ENCODE measurements at places on chromosomes 2 and 18.
A peak's percentile ranks its signal among the peaks of the same experiment; 100 is the strongest.

DNA sequence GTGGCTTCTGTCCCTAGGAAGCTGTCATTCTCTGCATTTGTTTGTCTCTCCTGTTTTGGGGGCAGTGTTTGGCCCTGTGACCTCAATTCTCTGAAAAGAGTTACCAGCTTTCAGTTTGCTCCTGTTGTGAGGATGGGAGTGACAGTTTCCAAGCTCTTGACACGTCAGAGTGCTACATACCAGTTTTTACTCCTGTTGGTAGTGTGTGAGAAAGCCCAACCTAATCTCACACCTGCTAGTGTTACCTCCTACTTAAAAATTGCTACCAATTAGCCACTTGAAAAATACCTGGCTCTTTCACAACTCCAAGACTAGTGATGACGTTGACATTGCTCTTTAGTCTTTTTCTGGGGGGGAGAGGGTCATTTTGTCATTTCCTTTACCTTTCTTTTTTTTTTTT lies 14.1 kb downstream of the SKA1 start:
- peak; percentile 17 for DNase-seq

DNA sequence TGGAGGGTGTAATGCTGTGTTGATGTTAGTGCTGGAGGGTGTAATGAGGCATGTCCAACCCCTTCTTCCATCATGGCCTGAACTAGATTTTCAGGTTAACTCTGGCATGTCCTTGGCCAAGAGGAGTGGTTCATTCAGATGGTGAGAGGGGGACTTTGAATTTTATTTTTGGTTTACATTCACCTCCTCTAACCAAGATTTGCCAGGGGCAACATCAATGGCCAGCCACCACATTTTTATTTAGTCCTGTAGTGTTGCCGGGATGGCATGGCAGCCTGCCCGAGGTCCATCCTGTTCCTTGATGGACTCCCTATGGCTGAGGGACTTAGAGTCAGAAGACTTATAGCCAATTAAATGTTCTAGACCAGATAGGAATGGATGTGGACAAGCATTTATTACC lies 484.6 kb upstream of the HS6ST1 start:
- no peak for DNase-seq

- DNase-seq, result no peak
Observed at GRCh38 chr18:44871771-44872170, 191.1 kb downstream of the SETBP1 start.

GRCh38 chr18:65439188-65439587 lies 311.6 kb upstream of the CDH7 start:
- no peak for DNase-seq

DNA sequence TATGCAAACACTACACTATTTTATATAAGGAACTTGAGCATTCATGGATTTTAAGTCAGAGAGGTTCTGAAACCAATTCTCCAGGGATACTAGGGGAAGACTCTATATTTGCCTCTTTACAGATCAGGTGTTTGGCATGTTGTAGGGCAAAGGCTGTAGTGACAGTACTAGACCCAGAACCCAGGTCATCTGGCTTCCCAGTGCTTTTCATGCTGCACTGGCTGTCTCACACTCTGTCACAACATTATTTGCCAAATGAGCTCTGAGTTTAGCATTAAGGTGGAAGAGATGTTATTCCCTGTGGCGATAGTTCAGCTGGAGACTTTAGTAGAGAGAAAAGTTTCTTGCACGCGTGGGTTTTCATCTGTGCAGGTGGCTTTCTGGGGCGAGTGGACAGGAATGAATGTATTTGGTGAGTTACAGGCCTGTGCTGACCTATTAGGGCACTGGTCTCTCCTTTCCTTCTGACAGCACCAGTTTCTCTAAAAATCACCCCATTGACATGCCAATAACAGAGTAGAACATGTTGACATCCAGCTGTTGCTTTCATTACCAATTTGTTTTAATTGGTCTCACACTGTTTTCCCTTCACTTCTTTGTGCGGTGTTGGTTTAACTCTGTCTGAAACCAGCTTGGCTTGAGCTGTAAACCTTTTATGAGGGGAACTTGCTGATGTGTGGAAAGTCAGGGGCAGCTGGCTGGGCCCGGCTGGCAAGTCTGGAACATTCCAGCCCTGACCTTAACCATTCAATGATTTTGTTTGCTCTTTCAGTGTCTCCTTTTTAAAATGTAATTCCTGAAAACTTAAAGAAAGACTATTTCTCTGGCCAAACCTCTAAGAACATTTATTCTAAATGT lies 643.0 kb upstream of the FAM98A start:
- DNase-seq, result no peak

- no peak for DNase-seq
Observed at GRCh38 chr2:48482313-48482712, 47.6 kb upstream of the STON1 start.

DNA sequence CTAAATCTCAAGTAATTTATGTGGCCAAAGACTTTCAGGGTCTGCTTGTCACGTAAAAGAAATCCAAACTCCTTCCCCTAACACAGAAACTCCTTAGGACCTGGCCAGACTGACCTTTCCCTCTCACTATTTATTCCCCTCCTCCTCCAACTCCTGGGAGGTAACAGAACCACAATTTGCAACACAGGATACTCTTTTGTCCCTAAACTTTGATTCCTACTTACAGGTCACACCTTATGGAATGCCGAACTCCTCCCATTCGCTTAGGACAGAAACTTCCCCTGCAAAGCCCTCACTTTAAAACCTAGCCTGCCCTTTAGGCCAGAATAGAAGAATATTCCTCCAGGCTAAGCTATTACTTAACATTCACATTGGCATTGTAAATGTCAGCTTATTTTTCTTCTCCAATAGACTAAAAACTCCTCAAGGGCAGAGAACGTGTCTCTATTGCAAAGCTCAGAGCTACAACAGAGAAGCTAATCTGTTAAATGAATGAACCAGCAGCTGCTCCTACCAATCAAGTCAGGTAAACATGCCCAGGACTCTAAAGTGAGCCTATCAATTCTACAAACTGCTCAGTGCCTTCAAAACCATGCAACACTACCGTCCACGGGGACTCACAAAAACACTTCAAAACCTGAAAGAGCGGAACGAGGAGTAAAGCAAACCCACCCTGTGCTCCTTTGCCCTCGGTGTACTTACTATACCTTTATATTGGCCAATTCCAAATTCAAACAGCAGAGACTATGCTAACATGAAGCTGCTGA lies 6.1 kb downstream of the INO80D start:
- DNase-seq, result no peak

DNA sequence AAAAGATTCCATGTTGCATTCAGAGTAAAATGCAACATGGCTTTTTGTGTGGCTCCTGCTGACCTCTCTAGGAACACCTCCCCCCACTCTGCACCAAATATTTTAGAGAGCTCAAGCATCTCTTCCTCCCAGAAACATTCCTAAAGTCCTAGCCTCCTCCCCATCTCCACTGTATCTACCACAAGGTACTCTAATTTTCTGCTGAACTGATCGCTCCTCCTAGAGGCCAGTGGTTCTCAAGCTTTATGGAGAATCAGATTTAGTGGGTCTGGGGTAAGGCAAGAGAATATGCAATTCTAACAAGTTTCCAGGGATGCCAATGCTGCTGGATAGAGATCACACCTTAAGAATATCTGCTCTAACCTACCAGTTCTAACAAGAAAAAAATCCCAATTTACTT lies 89.5 kb upstream of the HNRNPA3 start:
- DNase-seq, result no peak

- no peak for DNase-seq
Observed at GRCh38 chr2:143588746-143589145, 459.5 kb downstream of the ARHGAP15 start.

- no peak for DNase-seq
Observed at GRCh38 chr2:174752403-174753037, 11.8 kb downstream of the CHRNA1 start.

GRCh38 chr2:17879137-17879912 lies 858 bp downstream of the KCNS3 start:
- no peak for DNase-seq

- DNase-seq, result no peak
Observed at GRCh38 chr2:65530547-65531320, 98.3 kb upstream of the SPRED2 start.

DNA sequence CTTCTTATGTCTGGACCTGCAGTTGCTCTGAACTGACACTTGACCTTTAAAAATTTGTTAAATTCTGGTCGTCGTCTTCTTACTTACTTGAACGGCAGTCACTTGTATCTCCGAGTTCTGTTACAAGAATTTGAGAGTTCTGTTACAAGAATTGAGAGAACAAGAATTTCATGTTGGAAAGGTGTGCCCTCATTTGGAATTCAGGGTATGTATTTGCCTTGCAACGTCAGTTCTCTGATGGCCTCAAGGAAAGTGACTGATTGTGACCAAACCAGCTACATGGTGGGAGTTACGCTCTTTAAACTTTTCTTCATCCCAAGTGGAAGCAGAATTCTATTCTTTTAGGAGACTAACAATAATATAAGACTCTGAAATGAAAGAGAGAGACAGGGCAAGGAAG lies 320.0 kb upstream of the TRIB2 start:
- DNase-seq, result no peak

- DNase-seq, result no peak
Observed at GRCh38 chr2:71220743-71221142, 6.2 kb downstream of the PAIP2B start.

GRCh38 chr18:3652380-3653262 lies 202.6 kb downstream of the TGIF1 start:
- no peak for DNase-seq

- DNase-seq, result no peak
Observed at GRCh38 chr2:98280376-98281102, 65.7 kb upstream of the CNGA3 start.

- DNase-seq, result no peak
Observed at GRCh38 chr2:189661957-189662321, 680 bp downstream of the ASNSD1 start.

DNA sequence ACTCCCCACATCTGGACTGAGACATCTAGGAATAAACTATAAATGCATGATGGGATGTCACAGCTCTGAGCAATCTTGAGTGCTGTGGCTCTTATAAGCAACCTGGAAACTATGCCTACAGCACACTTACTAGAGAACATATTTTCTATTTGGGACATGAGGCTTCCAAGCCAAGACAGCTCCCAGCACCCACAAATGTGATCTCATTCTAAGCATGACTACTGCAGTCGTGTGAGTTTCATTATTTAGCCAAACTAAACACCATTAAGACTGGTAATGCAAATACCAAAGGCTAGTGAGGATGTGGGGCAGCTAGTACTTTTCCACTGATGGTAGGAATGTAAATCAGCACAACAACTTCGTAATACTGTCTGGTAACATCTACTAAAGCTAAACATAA lies 72.5 kb downstream of the RTTN start:
- no peak for DNase-seq

GRCh38 chr2:219396863-219397457 lies 9.2 kb upstream of the DNPEP start:
- DNase-seq, result no peak

DNA sequence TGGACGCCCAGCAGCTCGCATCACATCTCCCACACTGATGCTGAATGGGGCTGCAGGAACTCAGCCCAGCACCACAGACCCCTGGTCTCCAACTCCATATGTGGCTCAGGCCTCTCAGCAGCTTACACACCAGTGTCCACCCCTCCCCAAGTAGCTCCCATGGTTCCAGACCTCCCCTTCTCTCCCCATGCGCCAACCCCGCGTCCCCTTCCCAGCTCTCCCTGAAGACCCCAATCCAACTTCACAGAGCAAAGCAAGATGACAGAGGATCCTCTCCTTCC lies 188.9 kb downstream of the SH3BP4 start:
- DNase-seq, result no peak

GRCh38 chr2:15706424-15706823 lies 114.8 kb downstream of the DDX1 start:
- DNase-seq, result no peak

DNA sequence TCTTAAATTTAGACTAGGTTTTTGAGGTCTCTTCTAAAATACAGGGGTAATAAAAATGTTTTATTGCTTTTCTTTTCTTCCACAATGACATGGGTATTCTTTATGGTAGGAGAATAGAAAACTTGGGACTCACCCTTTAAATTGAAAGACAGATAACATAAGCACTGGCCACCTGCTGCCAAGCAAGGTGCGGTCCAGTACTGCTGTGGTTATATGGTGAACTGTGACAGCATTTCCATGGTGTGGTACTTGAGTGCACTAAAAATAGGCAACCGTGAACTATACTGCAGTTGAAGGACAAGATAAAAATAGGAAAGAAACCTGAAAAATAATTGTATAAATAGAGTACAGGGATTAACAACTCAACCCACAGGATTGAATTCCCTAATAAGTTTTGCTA lies 54.4 kb upstream of the GRB14 start:
- DNase-seq, result no peak

DNA sequence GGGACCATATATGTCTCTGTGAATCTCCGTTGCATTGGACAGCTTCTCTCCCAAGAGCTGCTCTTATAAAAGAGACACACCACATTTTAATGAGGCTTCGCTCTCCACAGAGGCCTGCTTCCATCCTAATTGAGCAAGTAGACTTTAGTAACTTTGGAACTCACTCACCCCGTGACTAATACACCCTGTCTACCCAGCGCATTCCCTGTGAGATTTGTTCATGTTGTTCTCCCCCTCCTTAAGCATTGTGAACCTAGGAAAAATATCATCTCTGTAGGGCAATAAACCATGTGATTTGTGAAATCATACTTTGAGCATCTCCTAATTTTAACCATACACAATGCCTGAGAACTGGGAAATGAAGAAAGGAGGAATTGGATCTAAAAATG lies 56.9 kb downstream of the MCFD2 start:
- DNase-seq, result no peak

DNA sequence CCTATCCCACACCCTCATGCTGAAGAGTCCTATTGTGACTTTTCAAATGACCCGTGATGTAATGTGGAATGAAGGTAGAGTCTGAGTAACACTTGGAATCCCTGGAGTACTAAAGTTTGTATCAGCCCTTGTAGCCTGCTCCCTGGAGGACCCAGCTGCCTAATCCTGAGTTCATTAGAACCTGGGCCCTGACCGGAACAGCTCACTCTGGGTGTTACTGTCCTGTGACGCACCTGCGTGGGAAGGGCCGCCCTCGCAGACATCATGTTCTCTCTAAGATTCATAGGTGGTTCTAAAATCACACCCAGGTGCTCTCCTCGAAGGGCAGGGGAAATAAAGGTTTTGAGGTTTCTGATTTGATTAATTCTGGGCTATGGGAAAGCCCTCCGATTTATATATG lies 62.3 kb downstream of the NCK2 start:
- DNase-seq, result no peak

DNA sequence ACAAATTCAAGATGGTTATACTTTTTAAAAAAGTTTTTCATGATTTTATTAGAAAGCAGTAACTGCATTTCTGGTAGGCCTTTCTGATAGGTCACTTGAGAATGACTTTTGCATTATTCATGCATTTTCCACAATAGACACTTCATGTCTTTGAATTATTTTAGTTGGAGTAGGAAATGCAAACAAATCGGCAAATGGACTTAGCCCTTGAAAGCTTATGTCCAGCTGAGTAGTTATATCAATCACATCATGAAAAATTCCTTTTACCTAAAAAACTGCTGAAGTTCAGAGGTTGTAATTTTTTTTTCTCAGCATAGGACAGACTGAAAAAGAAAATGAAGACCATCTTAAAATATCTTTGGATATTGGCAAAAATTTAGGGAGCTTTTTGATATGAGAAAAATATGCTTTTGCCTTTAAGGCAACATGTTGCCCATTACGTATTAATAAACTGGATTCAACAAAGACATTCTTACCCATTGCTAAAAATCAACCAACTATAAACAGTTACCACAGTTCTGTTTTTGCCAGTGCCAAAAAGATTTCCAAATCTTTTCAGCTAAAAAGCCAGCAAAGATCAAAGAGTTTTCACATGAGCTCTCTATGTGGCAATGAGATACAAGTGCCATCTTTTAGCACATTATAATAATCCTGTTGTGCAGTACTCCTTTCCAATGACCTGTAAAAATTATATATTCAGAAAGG lies 45.5 kb upstream of the FRZB start:
- DNase-seq, result no peak

GRCh38 chr2:234945339-234945873 lies 6.4 kb upstream of the SH3BP4 start:
- no peak for DNase-seq
